ENCODE measurements at places on chromosomes 4 and X.

DNA sequence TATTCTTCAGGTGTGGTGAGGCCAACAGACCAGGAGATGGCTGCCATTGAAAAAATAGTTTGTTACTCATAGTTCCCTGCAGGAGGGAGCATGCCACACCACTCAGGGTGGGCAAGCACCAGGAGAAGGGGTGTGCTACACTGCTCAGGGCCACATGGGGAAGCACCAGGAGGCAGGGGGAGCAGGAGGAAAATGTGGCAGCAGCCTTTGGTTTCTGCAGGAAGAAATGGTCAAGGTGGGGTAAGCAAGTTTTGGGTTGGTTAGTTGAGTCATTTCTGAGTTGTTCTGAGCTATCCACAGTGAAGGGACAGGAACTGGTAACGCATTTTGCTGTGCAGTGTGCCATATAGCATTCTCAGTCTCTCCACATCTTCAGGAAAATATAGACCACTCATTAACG lies 23.8 kb downstream of the FGFBP1 start:
- no peak for DNase-seq

DNA sequence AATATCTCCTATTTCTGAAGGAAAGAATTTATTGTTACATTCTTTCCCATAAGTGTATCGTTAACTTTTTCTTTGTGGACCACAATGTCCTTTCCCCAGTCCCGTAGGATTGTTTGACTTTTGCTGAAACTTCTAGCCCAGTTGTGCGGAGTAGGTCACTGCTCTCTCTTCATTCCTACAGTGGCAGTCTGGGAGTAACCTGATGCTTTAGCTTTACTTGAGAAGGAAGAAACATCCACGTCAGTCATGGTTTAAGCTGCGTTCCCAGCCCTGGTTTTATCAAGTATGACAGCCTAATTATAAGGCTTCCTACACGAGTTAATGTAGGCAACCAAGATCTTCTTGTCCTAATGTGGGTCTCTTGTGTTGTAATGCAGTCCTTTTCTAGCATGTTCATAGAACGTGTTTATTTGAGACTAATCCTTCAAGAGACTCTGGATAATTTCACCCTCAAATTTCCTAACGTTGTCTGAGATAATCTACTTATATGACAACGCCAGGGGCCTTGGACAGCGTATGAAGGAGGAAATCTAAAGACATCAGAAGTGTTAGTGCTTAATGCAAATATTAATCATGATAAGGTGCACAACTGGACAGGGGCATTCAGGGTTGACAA lies 40.8 kb upstream of the GRPR start:
- DNase-seq = no peak

DNA sequence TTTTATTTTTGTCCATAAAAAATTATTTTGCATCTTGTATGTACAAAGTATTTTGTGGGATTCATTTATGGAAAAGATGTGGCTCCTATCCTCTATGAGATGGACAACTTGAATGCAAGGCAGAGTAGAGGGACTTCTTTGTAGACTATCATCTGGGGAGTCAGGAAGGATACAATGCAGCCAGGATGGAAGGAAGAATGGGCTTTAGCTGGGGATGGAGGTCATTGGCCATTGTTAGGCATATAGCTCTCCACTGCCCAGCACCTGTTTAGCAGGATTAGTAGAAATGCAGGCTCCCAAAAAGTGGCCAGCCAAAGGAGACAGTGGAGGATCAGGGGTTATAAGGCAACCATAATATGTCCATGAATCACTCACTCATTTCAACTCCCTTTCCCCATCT lies 5.1 kb upstream of the TLL1 start:
- DNase-seq = no peak

GRCh38 chrX:153334654-153335295 lies 822 bp downstream of the ZNF275 start:
- no peak for DNase-seq

GRCh38 chr4:121472937-121473721 lies 92.3 kb upstream of the QRFPR start:
- DNase-seq = no peak

DNA sequence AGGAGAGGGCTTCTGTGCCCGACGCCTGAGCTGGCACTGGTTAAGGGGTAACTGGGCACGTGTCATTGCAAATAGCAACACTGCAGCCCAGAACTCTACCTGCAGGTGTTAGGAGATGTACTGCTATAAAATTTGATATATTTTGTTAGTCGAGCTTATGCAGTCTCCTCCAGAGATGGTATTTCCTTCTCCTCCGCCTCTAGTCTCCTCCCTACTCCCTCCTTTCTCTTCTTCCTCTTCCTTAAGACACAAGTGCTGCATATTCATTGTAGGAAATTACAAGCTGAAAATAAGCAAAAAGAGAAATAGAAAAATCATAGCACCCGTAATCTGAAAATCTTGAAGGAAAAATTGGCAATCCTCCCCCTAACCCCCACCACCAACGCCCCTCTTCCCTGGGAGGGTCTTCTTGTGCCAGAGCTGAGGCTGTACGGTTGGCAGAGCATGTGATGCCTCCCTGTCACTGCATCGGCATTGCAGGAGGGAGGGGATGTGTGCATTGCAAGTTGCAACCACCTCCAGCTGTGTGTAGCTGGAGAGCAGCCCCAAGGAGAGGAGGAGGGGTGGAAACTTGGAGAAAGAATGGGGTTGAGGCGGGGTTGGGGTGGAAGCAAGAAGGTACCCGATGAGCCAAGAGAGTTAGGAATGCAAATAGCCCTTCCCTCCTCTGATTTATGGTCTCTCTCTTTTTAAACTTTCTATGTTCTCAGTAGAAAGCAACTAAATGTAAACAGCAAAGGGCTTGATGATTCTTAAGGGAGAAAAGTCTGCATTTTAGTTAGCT lies 48.3 kb upstream of the MND1 start:
- no peak for DNase-seq

- DNase-seq = no peak
Observed at GRCh38 chrX:17414027-17414658, 39.1 kb downstream of the NHS start.

DNA sequence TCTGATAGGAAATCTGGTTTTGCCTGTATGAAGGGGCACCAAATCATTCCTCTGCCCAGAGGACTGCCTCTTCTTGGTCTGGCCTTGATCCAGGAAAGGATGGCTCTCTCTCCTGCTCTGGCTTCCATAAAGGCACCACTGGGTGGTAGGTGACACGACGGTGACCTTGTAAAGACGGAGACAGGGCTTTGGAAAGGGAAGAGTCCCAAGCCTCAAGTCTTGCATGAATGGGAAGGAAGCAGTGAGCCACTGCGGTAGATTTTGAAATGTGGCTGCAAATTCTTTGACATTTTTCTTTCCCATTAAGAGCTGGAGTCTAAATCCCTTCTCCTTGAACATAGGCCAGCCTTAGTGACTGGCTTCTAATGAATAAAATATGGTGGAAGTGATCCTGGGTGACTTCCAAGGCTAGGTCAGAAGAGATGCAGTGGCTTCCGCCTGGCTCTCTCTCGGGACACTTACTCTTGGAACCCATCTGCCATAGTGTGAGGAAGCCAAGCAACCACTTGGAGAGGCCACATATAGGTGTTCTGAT lies 347.4 kb downstream of the BCOR start:
- DNase-seq = no peak

GRCh38 chrX:31459361-31459760 lies 387.5 kb upstream of the FTHL17 start:
- DNase-seq = no peak

DNA sequence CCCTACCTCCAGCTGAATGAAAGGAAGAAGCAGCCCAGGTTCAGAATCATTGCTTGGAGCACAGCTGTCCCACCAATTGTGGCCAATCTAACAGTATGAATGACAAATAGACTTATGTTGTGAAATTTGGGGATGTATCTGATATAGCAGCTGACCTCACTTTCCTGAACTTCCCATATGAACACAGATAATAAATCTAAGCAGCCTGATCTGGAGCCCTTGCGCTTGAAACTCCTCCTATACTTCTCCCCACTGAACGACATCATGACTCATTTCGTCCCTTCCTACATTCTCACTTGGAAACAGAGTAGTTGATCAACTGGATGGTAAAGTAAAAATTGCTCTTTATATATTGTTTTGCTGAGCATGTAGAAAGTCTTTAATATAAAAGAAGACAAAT lies 24.2 kb upstream of the AMELX start:
- DNase-seq = no peak

GRCh38 chr4:151260526-151260925 lies 16.4 kb upstream of the PRSS48 start:
- no peak for DNase-seq

All from stimulated activated CD4-positive, alpha-beta T cell treated with anti-CD3 and anti-CD28 coated beads, Interleukin-4, amount 100 ng/mL, for 4 hours (primary cell).